HCT116 (cell line): ENCODE measurements at places on chromosomes 13 and 19. TPM values are rescaled to one million over a fixed set of nuclear protein-coding genes. Genes with fewer than 3 reads are reported as not detected.

DNA sequence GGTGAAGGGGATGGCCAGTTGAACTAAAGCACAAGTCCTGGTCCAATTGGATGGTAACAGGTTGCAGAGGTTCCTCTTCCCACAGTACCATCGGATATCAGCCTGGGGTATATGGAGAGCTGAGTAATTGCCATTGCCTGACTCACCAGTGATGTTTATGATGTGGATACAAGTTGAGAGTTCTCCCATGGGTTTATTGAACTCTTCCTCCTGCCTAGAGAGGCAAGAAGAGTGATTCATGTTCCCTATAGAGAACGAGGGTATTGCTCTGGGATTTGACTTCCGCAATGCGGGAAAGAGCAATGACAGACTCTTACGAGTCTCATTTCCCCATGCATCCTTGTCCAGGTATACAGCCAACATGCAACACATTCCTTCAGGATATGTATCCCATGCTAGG lies 111.3 kb upstream of the PCDH9 start:
- DNase-seq: no peak

DNA sequence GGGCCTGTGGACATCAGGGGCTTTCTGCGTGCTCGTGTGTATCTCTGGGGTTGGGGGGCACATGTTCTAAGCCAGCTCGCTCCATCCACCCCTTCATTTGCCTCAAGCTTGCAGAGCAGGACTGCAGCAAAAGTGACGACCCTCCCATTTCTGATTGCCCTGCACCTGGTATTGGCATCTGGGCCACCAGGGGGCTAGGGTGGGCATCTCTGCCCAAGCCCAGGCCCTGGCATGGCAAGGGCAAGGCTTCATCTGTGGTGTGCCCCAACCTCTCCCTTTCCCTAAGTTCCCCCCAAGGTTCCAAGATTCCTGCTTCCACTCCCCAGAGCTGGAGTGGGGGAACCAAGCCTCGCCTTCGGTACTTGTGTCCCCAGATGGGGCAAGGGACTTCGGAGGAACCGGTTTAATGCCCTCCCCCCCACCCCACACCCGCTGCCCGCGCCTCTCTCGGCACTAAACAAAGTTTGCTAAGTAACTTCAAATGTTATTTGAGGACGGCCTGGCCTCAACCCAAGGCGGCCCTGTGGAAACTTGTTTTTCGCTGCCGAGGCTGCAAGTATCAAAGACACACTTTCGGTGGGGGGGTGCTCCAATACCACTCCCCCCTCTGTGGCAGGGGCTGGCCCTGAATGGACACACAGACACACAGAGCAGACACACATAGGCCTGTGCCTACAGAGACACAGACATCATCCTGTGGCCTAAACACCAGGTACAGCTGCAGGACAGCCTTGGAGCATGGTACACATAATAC lies 12.2 kb downstream of the NFIX start:
- DNase-seq: no peak

Gene UCHL3
- total RNA-seq: 32.4 TPM

DNA sequence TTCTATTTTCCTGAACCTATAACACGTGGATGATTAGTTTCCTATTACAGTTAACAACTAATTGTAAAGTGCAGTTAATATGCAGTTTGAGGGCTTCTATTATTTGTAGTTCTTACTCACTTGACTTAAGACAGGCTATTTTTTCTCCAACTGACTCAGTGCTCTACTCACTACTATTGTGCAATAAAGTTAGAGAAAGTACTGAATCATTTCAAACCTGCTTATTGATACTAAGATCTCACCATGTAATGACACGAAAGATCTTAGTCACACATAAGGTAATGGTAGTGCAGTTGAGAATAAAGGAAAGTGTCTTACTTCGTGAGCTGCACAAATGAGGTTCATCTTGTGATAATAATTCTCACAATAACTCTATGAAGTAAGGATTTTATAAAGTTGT lies 22.8 kb upstream of the ITM2B start:
- no peak for DNase-seq

GRCh38 chr13:41382431-41382830 lies 71.4 kb downstream of the NAA16 start:
- no peak for DNase-seq

DNA sequence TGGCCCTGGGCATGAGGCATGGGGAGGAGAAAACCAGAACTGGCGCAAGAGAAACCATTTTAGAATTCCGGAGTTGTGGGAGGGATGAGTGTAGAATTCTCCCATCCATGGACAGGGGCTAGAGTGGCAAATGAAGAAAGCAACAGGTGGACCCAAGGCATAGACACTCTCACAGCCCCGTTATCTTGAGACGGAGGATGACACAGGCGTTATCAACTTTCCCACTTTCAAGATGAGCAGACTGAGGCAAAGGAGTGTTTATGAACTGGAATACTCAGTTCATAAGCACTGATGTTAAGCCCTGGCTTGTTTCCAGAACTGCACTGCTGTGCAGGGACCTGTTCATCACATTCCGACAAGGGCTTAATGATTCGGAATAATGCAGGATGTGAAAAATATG lies 1.1 kb upstream of the GTF3A start:
- no peak for DNase-seq

Gene FXYD1
- total RNA-seq: 7.8 TPM

GRCh38 chr13:35343417-35343816 lies 133.1 kb downstream of the MAB21L1 start:
- DNase-seq: no peak

GRCh38 chr19:55071129-55071502 lies 4.6 kb upstream of the EPS8L1 start:
- DNase-seq: peak; percentile 89

Gene OR7C1
- not detected for total RNA-seq

Gene UPF1
- 78.5 TPM for total RNA-seq

DNA sequence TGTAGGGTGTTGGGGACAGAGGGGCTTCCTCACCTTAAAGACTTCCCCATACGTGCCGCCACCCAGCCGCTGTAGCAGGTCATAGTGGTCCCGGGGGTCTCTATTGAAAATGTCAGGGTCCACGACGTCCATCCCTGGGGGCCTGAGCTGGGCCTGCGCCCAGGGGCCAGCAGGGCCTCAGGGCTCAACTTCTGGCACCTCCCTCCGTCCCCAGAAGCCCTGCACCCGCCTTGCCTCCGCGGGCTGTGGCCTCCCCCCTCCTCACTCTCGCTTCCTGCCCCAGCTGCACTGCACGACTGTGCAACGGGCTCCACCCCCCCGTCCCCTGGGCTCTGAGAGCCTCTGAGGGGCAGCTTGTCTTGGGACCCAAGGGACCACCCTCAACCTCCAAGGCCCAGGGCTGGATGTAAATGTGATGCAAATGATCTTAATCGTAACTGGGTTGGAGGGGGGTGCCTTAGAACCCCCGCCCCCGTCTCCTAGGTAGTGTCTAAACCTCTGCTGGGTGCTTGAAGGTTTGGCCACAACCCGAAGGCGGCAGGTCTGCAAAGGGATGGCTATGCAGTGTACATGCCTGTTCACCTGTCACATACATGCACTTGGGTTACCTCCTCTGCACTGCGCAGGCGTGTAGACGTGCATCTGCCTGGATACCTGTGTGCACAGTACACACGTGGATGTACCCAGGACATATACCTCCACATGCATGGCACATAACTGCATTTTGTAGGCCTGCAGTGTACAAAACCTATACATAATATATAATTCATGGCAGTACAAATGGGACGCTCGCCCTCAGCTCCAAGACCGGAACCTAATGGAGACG lies at the start of gene MAP4K1:
Gene MAP4K1, minus strand, starts transcription at position 190 of the 826 bp plus-strand sequence. Its CDS starts 58 bp downstream, at position 132.
- DNase-seq: no peak

GRCh38 chr13:51821606-51822005 lies 17.6 kb upstream of the DHRS12 start:
- no peak for DNase-seq

Gene KLC3
- total RNA-seq: 22.8 TPM

Gene ZNF439
- total RNA-seq: not detected

Gene CCDC70
- total RNA-seq: not detected

GRCh38 chr19:16303755-16304154 lies 20.9 kb upstream of the KLF2 start:
- no peak for DNase-seq

Gene U2AF1L4
- 15.6 TPM for total RNA-seq

- no peak for DNase-seq
These were observed 361.9 kb downstream of the TBC1D4 start for GRCh38 chr13:75120085-75120484.

Gene CGB5
- not detected for total RNA-seq

Gene CEACAM1
- 1.2 TPM for total RNA-seq

Gene AZU1
- not detected for total RNA-seq

GRCh38 chr19:20269461-20269860 lies 102.4 kb downstream of the ZNF486 start:
- no peak for DNase-seq

GRCh38 chr13:37175996-37176395 lies 70.5 kb upstream of the CSNK1A1L start:
- DNase-seq: no peak

DNA sequence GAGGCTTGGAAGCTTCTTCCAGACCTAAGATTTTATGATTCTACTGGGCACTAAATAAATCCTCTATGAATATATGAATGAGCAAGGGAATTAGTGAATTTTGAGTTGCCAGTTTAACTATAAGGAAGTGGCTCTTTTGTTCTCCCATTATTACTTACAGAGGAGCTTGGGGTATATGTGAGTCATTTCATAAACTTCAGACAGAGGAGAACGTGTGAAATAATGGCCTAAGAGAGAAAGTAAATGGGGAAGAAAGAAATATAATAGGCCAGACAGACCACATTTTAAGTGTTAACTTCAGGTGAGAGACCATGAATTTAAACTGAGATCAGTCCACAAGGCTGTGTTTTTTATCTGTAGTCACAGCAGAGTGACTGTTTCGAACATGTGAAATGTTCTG lies 570.9 kb downstream of the GPC6 start:
- no peak for DNase-seq
